ENCODE measurements at places on chromosomes 2 and 18. TPM values are rescaled to one million over a fixed set of nuclear protein-coding genes. Genes with fewer than 3 reads are reported as not detected.

- DNase-seq, result no peak
These were observed 74.7 kb upstream of the KCNJ3 start for GRCh38 chr2:154623819-154624218.

DNA sequence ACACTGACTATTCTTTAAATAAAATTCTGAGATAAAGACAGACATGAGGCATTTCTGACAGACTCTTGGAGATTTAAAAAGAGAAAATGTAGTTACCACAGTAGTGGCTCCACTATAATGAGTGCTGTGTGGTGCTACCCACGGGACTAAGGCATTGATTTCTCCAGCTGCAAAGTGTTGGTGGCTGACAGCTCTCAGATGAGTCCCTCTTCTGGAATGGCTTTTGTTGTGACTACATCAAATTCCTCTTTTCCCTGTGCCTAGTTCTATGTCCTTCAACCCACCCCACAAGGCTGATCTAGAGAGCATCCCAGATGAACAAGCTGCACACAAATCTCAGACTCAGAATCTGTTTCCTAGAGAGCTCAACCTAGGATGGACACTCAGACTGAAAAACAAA lies 884.8 kb upstream of the ZEB2 start:
- DNase-seq, result no peak

GRCh38 chr2:191740016-191740419 lies 62.1 kb downstream of the NABP1 start:
- no peak for DNase-seq

DNA sequence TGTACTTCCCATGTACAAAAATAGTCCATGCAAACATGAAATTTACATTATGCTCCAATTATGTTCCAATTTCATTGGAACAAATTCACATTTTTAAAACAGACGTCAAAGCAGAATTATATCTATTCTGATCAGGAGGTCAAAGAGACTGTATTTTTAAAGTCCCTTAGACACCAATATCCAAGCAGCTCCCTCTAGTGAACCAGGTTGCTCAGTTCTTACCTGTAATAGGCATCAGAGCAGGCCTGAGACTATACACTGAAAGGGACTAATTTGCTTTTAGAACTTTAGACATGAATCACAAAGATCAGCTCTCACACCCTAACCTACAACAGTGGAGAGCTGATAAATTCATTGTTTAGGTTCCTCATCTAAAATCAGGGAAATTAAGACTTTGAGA lies 273.9 kb downstream of the MBD2 start:
- no peak for DNase-seq

Gene POU3F3
- not detected for total RNA-seq

GRCh38 chr2:216194013-216194412 lies 84.9 kb downstream of the XRCC5 start:
- no peak for DNase-seq

DNA sequence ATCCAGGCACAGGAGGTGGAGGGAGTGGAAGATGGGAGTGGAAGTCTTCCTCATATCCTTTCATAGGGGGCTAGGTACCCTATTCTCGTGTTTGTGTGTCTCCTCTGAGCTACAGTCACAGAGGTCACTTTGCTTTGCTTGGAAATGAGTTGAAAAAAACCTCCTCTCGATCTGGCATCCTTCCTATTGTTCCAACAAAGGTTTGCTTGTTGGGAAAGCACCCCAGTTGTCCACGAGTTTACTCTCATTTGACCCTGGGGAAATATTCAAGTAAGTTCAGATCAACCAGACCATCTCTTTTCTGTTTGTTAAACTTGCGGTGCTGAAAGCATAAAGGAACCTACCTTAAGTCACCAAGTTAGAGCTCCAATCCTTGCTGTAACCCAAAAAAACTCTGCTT lies 59.3 kb downstream of the ARHGEF33 start:
- no peak for DNase-seq

DNA sequence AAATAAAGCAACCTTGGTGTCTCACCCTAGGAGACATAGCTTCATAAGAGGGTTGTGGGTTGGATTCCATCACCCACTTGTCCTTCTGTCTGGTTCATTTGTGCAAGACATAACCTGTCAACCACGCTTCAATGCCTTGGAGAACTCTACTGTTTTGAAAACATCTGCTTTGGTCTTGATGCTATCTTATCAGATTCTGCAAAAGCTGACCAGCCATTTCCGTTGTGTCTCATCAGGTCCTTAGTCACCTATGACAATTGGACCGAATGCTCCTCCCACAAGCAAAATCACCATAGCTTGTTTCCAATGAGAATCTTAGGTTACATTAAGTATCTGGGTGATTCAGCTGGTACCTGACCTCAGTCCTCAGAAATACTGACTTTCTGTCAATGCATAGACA lies 35.4 kb downstream of the STAT4 start:
- no peak for DNase-seq

- no peak for DNase-seq
These were observed 20.0 kb upstream of the MTCL1 start for GRCh38 chr18:8685141-8685913.

DNA sequence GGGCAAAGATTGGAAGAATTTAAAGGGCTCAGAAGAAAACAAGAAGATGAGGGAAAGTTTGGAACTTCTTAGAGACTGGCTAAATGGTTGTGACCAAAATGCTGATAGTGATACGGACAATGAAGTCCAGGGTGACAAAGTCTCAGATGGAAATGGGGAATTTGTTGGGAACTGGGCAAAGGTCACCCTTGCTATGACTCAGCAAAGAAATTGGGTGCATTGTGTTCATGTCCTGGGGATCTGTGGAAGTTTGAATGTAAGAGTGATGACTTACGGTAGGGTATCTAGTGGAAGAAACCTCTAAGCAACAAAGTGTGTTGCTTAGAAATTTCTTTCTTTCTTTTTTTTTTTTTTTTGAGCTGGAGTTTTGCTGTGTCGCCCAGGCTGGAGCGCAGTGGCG lies 6.0 kb upstream of the IL1A start:
- DNase-seq, result no peak

- DNase-seq, result no peak
These were observed 18.1 kb downstream of the VIL1 start for GRCh38 chr2:218436992-218437391.

Gene KCNG2
- total RNA-seq, result 0.26 TPM

- no peak for DNase-seq
These were observed 3.5 kb downstream of the OSBPL6 start for GRCh38 chr2:178197791-178198190.

Gene RAPGEF4
- 17.7 TPM for total RNA-seq

DNA sequence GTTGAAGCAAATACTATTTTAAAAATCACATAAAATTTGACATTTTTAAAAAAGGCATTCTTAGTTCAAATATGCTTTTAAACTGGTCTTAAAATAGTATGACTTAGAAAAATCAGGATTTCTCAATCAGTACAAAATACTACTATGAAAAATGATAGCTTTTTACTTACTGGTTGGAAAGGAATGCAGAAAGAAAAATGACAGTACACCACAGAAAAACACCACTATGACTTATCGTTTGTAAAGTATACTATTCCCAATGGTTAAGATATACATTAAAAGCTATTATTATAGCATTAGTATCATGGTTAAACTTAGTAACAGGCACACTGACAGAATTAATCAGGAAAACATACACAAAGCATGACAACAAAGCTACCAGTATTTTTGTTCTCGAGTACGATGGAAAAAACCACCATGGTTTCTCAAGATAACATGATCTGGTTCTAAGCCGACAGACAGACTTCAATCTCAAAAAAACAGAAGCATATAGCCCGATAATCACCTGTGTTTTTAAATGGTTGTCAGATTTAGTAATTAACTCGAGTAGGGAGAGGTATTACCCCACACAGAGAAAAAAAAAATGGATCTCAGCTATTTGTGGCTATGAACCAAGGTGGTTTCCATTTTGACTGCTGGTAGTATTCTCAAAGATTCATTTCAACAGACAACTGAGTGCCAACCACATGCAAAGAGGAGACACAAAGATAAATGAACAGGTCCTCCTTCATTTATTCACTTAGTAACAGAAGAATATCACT lies 39.1 kb downstream of the CUL3 start:
- DNase-seq, result no peak

Gene CTNNA2
- not detected for total RNA-seq

Gene UGT1A4
- not detected for total RNA-seq

DNA sequence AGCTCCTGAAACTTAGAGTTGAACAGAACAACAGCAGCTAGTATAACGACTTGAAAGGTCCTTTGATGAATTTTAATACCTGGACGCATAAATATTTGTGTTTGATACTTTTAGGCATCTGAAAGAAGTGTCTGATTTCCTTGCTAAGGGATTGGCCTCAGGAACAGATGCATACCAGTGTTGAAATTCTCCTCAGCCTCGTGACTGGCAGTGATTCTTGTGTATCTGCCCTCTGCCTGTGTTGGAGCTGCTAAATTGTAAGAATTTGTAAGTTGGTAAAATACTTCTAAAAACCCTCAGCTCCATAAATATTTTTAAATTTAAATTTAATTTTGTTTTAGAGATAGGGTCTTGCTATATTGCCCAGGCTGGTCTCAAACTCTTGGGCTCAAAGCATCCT lies 22.4 kb upstream of the SCYGR1 start:
- no peak for DNase-seq

DNA sequence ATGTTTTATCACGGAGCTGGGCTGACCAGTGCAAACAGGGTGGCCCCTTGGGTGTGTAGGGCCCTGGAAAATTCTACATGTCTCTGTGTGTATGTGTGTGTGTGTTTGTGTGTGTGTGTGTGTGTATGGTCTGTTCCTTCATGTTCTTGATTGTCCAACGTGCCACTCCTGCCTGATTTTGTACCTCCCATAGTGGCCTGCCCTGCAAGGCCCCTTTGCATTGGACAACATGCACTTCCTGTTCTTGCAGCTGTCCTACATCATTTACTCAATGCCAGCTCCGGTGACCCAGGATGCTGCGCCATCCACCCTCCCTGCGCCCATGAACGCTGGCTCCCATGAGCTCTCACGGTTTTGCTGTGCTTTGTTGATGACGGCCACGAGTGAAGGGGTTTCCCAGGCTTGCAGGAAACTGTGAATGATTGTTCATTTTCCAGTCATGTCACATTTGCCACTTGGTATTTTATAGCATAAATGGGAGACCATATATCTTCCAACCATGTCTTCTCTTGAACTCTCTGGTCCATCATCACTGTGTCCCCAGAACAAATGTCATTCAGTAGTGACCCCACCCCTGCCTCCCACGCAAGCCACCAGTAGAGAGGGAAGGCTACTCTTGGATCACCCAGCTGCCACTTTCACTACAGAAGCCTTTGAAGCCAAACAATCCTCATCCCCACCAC lies 69.7 kb upstream of the NCK2 start:
- DNase-seq, result no peak

DNA sequence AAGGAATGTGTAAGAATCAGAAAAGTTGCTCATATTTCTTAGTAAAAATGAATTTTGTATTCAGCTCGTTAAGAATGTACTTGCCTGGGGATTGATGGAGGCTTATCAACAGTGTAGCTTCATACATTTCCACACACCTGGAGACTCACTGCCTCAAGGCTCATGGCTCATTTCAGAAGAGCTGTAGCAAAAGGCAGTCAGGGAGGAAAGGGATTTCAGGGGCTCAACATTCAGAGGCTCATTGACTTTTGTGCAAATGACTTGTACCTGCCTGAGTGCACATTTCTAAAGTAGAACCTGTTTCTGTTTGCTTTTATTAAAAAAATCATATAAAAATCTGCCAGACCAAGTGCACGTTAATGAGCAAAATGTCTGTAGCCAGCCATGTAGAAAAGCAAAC lies 304.4 kb downstream of the KCNS3 start:
- DNase-seq, result no peak

GRCh38 chr18:35693829-35694228 lies 112.3 kb downstream of the GALNT1 start:
- no peak for DNase-seq

DNA sequence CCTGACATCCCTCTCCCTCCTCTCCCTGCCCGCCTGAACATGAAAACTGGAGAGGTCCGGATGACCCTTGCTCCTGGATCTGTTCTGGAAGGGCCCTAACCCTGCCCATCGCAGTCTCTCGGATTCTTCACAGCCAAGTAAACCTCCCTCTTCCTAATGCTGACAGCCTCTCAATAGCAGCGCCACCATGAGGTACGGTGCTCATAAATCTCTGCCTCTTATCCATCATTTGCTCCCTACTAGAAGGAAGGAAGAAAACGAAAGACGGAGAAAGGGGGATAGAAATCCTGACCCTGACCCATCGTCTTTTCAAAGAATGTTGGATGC lies 257.9 kb downstream of the BCL11A start:
- no peak for DNase-seq

DNA sequence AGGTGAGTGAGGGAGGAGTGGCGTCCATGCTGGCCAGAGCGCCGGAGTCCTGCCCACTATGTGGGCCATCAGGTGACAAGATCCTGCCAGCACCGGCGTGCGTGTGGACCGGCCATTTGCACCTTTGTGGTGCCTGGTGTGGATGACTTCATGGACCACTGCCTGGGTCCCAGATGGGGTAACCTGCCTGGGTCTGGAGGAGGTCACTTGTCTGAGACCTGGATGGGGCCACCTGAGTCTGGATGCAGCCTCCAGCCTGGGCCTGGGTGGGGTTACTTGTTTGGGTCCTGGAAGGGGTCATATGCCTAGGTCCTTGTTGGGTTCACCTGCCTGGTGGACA lies 299.6 kb downstream of the NDUFA10 start:
- DNase-seq, result no peak

Gene POTEJ
- total RNA-seq, result 0.38 TPM

DNA sequence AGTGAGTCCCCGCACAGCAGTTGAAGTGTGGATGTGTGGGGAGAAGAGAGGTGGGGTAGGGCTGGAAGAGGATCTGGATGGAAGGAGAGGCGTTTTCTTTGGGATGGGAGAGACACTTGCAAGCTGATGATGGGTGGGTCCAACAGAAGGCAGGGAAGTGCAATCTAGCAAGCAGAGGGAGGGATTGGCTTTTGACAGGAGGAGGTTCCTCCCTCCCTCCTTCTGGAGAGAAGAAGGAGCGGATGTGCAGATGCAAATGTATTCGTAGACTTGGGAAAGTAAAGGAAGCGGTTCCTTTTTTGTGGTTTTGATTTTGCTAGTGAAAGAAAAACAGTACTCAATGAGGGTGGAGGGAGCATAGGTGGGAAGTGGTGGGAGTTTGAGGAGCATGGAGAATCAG lies 48.9 kb downstream of the LAMA3 start:
- no peak for DNase-seq

DNA sequence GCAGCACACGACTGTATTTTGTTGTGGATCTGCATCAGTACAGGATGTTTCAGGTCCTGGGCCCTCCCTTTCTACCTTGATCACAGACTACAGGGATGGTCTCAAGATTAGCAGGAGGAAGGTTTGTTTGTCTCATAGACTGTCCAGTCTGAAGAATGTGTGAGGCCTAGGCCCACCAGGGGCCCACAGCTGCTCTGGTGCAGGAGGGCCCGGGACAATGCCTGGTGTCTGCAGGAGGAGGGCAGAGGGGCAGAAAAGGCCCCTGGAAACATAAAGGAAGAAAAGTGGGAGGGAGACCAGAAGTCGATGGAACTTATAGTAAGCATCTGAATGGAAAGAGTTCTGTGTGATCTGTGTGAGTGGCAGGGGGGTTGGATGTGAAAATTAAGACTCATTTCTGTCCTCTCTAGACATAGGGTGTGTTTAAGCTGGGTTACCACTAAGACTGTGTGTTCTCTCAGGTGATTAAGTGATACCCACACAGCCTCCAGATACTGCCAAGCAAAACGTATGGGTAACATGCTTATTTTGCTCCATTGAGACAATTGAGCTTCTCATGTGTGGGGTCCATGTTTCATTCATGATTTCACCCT lies 33.4 kb upstream of the LPIN2 start:
- DNase-seq, result no peak

- peak; percentile 94 for DNase-seq
These were observed 22.0 kb downstream of the AP1S3 start for GRCh38 chr2:223815186-223815883.

- no peak for DNase-seq
These were observed 105.5 kb downstream of the FAM168B start for GRCh38 chr2:130987519-130988425.
